ENCODE measurements at places on chromosomes 6 and 20.

DNA sequence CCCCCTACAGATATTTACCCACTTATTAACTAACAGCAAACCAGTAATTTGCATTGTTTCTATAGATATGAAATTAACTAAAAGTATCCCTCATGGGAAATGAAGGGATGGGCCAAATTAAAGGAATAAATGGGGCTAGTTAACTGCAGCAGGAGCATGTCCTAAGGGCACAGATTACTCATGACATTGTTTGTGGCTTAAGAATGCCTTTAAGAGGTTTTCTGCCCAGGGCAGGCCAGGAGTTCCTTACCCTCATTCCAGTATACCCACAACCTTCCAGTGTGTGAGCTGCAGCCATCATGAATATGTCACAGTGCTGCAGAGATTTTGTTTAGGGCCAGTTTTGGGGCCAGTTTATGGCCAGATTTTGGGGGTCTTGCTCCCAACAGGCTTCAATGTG is 1101.9 kb downstream of the PRIM2 start:
- DNase-seq: no peak

DNA sequence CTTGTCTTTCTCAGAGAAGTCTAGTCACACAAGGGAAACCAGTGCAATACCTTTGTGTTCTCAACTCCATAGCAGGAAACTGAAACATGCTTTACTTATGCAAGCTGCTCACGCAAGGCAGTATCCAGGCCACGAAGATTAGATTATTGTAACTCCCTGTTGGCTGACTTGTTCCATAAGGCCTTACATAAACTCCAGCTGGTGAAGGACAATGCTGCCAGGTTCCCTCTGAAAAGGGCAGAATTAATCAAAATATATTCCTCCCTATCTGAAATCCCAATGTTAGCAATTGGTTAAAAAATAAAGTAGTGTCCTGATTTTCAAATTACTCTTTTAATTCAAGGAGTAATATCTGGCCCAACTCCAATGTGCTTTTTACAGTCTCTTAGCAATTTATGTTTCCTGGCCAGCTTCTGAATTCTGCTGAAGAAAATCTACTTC is 966.6 kb downstream of the HACE1 start:
- no peak for DNase-seq

GRCh38 chr20:56582542-56582941 is 46.6 kb upstream of the TFAP2C start:
- no peak for DNase-seq

DNA sequence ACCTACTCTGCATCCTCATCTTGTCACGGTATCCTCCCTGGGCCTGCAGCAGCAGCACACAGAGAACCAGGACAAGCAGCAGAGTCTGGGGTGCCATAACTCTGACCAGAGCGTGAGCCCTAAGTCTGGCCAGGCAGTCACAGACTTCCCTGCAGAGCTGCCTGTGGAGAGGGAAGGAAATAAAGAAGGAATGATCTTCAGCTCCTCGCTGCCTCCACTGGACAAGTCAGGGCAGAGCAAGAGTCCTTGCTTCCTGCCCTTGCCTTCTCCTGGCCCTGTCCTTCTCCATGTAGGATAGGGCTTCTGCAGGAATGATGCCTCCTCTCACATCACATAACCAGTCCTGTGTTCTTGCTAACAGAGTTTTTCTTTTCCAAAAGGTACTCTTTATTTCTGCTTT is 15.9 kb upstream of the WFDC11 start:
- DNase-seq: no peak

DNA sequence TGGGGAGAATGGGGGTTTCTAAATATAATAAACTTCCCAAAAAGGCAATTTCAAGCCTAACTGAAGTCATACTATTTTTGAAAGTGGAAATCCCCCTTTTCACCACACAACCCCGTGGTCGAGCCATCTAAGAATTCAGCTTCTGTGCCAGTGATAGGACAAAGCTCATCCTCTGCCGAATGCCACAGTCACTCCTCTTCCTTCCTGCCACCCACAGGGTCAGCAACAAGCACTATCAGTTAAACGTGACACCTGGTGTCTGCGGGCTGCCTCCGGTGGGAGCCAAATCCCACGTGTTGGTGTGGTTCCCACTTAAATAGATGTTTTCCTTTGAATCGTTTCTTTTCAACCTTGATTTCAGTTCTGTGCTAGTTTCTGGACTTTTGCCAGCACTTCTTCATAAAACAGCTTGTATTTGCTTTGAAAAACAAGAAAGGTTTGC is 60.7 kb downstream of the TNFAIP3 start:
- DNase-seq: no peak

DNA sequence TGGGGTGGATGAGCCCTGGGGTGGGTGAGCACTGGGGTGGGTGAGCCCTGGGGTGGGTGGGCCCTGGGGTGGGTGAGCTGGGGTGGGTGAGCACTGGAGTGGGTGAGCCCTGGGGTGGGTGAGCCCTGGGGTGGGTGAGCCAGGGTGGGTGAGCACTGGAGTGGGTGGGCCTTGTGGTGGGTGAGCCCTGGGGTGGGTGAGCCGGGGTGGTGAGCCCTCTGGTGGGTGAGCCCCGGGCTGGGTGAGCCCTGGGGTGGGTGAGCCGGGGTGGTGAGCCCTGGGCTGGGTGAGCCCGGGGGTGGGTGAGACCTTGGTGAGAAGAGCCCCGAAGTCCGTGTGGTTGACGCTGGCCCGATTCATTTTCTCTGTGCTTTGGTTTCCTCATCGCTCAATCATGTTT is 18.6 kb downstream of the SMOC2 start:
- DNase-seq: no peak

GRCh38 chr6:110703906-110704594 is 111.2 kb downstream of the CDK19 start:
- no peak for DNase-seq

DNA sequence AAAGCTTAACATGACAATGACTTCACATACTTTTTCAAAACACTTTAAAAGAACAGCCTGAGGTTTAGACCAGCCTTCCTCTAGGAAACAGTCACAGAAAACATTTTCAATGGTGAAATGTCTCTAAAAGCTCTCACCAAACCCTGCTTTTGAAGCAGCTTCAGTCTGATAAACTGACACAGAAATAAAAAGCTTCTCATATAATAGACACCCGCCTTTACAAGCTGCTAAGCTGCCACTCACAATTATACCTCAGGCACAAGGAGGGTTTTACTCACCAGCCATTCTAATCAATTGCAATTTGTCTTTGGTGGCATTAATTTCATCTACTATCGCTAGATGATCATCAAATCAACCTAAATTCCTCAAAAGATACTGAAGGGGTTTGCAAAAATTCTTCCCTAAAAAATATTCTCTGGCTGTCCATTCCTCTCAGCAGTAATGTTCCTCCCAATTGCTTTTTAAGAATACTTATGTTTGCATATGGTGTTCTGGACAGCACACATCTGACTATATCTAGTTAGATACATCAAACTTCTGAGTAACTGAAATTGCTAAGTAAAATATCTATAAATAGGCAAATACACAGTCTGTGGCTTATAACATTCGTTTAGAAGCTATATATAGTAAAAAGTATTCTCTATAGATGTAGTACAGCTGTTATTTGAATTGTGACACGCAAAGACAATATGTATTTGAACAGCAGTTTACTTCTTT is 29.4 kb downstream of the KIF13A start:
- DNase-seq: no peak

- no peak for DNase-seq
These were observed 158.2 kb upstream of the SUPT3H start for GRCh38 chr6:45535933-45536332.

DNA sequence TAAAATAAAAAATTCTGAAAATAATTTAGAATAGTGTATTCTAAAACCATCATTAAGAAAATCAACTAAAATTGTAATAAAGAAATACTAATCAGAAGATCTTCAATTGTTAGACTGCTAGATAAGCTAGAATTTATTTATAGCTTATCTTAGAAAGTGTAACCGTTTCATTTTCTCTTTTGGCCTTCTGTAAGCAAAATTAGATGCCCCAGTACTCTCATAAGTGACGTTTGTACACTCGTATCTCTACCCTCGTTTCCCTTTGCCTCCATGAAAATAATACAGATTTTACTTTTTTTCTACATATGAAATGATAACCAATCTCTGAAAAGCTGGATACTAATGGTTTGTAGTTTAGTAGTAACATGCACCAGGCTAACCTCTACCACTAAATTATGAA is 19.8 kb downstream of the DSE start:
- no peak for DNase-seq

GRCh38 chr20:62666736-62667529 is 24.6 kb downstream of the SLCO4A1 start:
- no peak for DNase-seq

DNA sequence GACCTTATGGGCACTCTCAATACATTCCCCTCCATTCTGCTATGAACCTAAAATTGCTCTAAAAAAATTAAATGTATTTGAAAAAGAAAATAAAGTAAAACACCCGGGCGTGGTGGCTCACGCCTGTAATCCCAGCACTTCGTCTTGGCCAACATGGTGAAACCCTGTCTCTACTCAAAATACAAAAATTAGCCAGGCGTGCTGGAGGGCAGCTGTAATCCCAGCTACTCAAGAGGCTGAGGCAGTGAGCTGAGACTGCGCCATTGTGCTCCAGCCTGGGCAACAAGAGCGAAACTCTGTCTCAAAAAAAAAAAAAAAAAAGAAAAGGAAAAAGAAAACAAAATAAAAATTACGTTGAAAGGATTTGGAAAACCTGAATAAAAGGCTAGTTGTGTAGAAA is 60.5 kb downstream of the CD164 start:
- DNase-seq: no peak

DNA sequence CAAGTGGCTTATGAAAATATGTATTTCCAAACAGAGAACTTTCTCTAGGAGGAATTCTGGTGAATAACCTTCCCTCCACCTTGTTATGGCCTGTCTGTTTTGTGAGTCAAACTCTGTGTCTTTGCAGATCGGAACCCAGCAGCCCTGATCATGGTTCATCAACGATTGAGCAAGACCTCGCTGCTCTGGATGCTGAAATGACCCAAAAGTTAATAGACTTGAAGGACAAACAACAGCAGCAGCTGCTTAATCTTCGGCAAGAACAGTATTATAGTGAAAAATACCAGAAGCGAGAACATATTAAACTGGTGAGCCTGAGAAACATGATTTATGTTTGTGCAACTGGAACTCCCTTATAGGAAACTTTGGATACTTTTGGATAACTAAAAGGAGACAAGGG is 294.5 kb upstream of the PLCB4 start:
- DNase-seq: no peak

GRCh38 chr20:33901132-33901523 is 90.0 kb downstream of the CHMP4B start:
- DNase-seq: no peak

Data from NCI-H1436 (cell line).